Smooth muscle cell of the pulmonary artery (primary cell): ENCODE measurements at places on chromosomes 3 and 15. TPM values are rescaled to one million over a fixed set of nuclear protein-coding genes. Genes with fewer than 3 reads are reported as not detected.

FAM174B gene
- total RNA-seq = 2.6 TPM in 2 replicates

SLC28A1 gene
- total RNA-seq = 0.10 TPM in 1 of 2 replicates, not detected in the other

BTD gene
- total RNA-seq = 38.2 and 42.4 TPM in 2 replicates

UTS2B gene
- 0.39 and 0.53 TPM in 2 replicates for total RNA-seq

ALS2CL gene
- 1.8 and 3.2 TPM in 2 replicates for total RNA-seq

PPP1R14D gene
- total RNA-seq = not detected in 2 replicates

TIGIT gene
- total RNA-seq = not detected in 2 replicates

NLGN1 gene
- total RNA-seq = 2.3 and 5.8 TPM in 2 replicates

ZDHHC23 gene
- total RNA-seq = 1.0 and 1.4 TPM in 2 replicates

SYNM gene
- total RNA-seq = 23.4 and 24.0 TPM in 2 replicates
